ENCODE measurements at places on chromosomes 2 and 18. TPM values are rescaled to one million over a fixed set of nuclear protein-coding genes. Genes with fewer than 3 reads are reported as not detected.

CKAP2L gene
- 4.2 TPM for total RNA-seq

VWA3B gene
- total RNA-seq: not detected

REG1B gene
- total RNA-seq: not detected

RUFY4 gene
- total RNA-seq: not detected

SIGLEC15 gene
- not detected for total RNA-seq

PID1 gene
- total RNA-seq: 0.46 TPM

GLB1L gene
- total RNA-seq: 4.0 TPM

CDK15 gene
- total RNA-seq: 0.30 TPM

Data from epithelial cell of umbilical artery (primary cell).